AG20443 (cell line): ENCODE measurements at places on chromosomes 6 and 20.

DNA sequence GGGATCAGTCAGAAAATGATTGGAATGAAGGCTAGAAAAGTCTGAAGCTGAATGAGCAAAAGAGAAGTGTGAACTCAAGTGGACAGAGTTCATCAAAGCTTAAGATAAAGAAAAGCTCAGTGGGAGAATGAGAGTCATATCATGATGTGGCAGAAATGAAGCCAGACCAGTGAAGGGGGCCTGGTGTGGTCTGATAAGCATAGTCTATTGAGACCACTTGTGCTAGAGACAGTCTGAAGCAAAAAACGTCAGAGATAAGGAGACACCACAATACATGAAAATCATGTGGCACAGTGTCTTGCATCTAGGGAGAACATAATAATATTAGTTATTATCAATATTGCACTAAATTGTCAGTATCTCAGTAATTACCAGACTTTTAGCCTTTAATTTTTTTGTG, 601.5 kb downstream of the UTRN start:
- DNase-seq, result no peak

GRCh38 chr6:36933102-36933501, 21.4 kb upstream of the PI16 start:
- DNase-seq, result no peak

DNA sequence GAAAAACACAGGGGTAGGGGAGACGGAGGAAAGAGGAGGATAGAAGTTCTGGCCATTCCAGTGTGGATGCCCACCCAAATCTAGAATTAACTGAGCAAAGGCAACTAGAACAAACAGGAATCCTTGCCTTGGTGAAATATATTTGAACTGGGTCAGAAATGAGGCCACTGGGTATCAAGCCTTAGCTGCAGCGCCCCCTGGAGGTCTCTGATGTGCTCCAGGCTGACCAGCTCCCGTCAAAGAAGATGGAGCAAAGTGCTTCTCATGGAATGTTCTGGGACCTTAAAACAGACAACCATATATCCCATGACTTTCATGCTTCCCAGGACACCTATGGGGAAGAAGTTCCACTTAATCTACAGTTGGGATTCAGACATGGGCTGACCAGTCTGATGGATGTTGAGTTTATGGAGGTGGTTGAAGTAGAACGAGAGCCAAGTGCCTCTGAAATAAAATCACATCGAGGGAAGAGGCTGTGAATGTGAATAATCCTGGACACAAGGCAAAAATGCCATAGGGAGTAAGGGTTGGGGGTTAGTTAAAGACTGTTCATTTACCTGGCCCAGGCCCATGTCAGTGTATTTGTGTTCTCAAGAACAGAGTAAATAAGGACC, 50.4 kb downstream of the HLA-DPB1 start:
- DNase-seq, result peak; percentile 71

- peak; percentile 43 for DNase-seq
Observed at GRCh38 chr20:63772781-63773518, 33.4 kb downstream of the SLC2A4RG start.

DNA sequence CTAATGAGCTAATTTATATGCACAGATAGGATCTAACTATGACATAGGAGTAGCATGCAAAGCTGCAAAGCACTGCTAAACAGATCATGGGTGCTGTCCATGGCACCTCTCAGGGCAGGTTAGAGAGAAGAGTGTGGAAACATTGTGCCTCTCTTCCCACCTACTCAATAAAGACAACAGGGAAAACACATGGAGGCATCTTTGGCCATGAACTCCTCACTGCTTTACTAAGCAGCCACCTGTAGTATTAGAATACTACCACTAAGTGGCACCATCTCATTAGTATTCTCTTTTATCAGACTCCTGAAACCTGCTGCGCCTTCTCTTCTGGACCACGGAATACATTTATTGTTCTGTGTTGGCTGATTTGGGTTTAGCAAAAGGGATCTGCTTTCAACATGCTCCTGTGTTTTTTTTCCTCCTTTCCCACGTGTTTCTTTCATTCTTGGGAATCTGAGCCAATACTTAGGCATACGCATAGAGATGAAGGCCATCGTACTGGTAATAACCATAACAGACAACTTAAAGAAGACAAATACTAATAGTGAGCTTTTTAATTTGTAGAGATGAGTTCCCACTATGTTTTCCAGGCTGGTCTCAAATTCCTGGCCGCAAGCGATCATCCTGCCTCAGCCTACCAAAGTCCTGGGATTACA, 9.4 kb upstream of the HDDC2 start:
- peak; percentile 56 for DNase-seq

GRCh38 chr6:140480852-140481251, 1106.4 kb upstream of the CITED2 start:
- DNase-seq, result peak; percentile 45

- DNase-seq, result no peak
Observed at GRCh38 chr6:167973148-167973885, 24.2 kb upstream of the KIF25 start.
